ENCODE measurements at places on chromosomes 2 and 18.
A peak's percentile ranks its signal among the peaks of the same experiment; 100 is the strongest.

GRCh38 chr2:219125225-219125885 lies 35.3 kb downstream of the NHEJ1 start:
- DNase-seq, result no peak
- no peak overlapping the region for H3K27ac ChIP-seq
- no peaks in the 10 kb centered on the region for H3K36me3 ChIP-seq
- no peaks in the 10 kb centered on the region for H3K27me3 ChIP-seq

- H3K27me3 ChIP-seq, result peaks cover 2% of the 10 kb centered on the region
- H3K4me3 ChIP-seq, result no peak overlapping the region
- H3K4me1 ChIP-seq, result no peaks in the 10 kb centered on the region
- no peaks in the 10 kb centered on the region for H3K36me3 ChIP-seq
- no peak overlapping the region for H3K27ac ChIP-seq
These were observed 18.4 kb upstream of the ST8SIA3 start for GRCh38 chr18:57333940-57334339.

- no peaks in the 10 kb centered on the region for H3K36me3 ChIP-seq
- H3K4me3 ChIP-seq, result no peak overlapping the region
- no peak for DNase-seq
- no peak overlapping the region for H3K27ac ChIP-seq
These were observed 16.3 kb upstream of the HPCAL1 start for GRCh38 chr2:10286216-10287037.

GRCh38 chr2:36831185-36831584 lies 134.7 kb downstream of the VIT start:
- no peaks in the 10 kb centered on the region for H3K4me1 ChIP-seq
- DNase-seq, result no peak
- H3K36me3 ChIP-seq, result no peaks in the 10 kb centered on the region

GRCh38 chr2:68719912-68720311 lies 14.7 kb upstream of the ARHGAP25 start:
- no peak for DNase-seq
- H3K4me3 ChIP-seq, result no peak overlapping the region
- H3K27me3 ChIP-seq, result no peaks in the 10 kb centered on the region
- no peak overlapping the region for H3K27ac ChIP-seq
- H3K36me3 ChIP-seq, result no peaks in the 10 kb centered on the region
- peaks cover 81% of the 10 kb centered on the region for H3K4me1 ChIP-seq

DNA sequence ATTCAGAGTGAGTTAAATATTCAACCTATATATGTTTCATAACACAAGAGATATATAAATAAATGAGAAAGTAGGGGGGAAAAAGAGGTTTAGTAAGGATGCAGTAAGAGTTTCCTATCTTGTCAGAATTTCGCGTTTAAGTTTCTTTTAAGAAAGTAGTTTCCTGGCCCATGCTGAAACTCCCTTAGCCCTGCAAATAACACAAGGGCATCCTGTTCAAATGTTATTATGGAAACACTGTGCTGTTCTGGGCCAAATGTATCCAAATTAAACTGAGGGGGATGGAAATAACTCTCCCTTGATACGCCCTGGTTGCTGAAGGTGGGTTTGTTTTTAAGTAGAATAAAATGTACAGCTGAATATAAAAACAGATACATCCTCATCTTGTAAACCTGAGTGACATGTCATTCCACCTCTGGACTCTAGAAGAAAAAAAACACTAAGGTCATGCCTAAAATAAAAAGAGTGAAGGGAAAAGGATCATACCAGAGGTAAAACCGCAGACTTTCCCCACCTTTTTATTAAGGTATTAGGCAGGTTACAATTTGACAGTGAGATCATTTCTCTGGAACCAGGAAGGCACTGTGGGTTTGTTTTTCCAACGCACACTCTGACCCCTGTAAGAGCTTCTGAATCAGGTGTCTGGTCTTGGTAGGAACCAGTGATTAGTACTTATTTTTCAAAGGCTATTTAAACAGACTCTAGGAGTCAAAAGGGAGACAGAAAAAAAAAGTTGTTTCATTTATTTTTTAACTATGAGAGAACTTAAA lies 16.7 kb downstream of the BCL2 start:
- no peak for DNase-seq
- no peaks in the 10 kb centered on the region for H3K27me3 ChIP-seq

GRCh38 chr18:48161911-48162698 lies 231.6 kb upstream of the SMAD2 start:
- peak overlapping the region; percentile 45 for H3K4me3 ChIP-seq
- peak; percentile 45 for DNase-seq
- no peaks in the 10 kb centered on the region for H3K36me3 ChIP-seq

DNA sequence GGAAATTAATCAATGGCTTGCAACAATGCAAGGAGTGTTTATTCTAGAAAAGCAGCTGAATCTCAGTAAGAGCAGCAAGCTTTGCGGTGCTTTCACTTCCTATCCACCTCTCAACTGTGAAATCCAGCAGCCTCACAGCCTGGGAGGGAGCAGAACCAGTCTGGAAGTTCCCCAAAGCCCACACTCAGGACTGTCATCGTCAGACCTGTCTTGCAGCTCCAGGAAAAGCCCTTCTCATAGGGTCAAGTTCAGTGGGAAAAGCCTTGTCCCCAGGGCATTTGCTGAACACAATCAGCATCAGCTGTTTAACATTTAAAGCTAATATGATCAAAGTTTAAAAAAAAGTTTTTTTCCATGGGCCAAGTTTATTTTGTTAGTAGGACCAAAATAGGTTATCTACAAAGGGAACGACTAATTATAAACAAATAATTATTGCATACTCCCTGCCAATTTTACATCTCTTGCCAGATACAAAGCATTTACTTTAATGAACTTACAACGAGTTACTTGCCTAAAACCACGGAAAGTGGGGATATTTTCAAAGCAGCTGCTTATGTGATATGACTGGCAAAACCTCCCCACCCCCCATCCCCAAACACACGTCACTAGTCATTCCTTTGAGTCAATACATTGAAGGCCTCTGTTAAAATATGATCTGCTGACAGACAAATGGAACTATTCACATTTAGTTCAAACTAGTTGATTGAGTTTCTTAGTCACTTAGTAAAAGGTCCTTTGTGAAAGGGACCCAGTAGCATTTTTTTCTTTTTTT lies 36.8 kb downstream of the PARD6G start:
- H3K27ac ChIP-seq, result no peak overlapping the region
- no peaks in the 10 kb centered on the region for H3K4me1 ChIP-seq
- no peaks in the 10 kb centered on the region for H3K36me3 ChIP-seq
- H3K27me3 ChIP-seq, result peaks cover 8% of the 10 kb centered on the region
- H3K4me3 ChIP-seq, result no peak overlapping the region

DNA sequence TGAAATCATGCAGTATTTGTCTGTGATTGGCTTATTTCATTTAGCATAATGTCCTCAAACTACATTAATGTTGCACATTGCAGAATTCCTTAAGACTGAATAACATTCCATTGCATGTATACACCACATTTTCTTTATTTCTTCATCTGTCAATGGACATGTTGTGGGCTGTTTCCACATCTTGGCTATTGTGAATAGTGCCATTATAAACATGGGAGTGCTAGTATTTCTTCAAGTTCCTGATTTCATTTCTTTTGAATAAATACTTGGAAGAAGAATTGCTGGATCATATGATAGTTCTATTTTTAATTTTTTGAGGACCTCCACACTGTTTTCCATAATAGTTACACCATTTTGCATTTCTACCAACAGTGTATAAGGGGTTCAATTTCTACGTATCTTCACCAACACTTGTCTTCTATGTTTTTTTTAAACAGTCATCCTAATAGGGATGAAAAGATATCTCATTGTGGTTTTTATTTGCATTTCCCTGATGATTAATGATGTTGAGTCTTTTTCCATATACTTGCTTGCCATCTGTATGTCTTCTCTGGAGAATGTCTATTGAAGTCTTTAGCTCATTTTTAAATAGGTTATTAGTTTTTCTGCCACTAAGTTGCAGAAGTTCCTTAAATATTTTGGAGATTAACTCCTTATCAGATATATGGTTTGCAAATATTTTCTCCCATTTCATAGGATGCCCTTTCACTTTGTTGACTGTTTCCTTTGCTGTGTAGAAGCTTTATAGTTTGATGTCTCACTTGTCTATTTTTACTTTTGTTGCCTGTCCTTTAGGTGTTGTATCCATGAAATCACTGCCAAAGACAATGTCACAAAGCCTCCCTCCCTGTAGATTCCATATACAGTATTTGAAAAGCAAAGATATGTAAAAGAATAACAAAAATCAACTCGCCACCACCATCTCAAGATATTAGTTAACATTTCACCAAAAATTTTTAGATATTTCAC lies 14.6 kb downstream of the FBXO11 start:
- no peak overlapping the region for H3K4me3 ChIP-seq
- H3K4me1 ChIP-seq, result peaks cover 28% of the 10 kb centered on the region
- no peak for DNase-seq
- H3K27me3 ChIP-seq, result no peaks in the 10 kb centered on the region
- peak overlapping the region; percentile 57 for H3K27ac ChIP-seq
- H3K36me3 ChIP-seq, result peaks cover 7% of the 10 kb centered on the region

GRCh38 chr2:20623241-20623640 lies 27.7 kb downstream of the HS1BP3 start:
- H3K4me1 ChIP-seq, result peaks cover 1% of the 10 kb centered on the region
- H3K4me3 ChIP-seq, result no peak overlapping the region
- no peaks in the 10 kb centered on the region for H3K27me3 ChIP-seq
- H3K36me3 ChIP-seq, result peaks cover 12% of the 10 kb centered on the region
- H3K27ac ChIP-seq, result no peak overlapping the region
- DNase-seq, result no peak

DNA sequence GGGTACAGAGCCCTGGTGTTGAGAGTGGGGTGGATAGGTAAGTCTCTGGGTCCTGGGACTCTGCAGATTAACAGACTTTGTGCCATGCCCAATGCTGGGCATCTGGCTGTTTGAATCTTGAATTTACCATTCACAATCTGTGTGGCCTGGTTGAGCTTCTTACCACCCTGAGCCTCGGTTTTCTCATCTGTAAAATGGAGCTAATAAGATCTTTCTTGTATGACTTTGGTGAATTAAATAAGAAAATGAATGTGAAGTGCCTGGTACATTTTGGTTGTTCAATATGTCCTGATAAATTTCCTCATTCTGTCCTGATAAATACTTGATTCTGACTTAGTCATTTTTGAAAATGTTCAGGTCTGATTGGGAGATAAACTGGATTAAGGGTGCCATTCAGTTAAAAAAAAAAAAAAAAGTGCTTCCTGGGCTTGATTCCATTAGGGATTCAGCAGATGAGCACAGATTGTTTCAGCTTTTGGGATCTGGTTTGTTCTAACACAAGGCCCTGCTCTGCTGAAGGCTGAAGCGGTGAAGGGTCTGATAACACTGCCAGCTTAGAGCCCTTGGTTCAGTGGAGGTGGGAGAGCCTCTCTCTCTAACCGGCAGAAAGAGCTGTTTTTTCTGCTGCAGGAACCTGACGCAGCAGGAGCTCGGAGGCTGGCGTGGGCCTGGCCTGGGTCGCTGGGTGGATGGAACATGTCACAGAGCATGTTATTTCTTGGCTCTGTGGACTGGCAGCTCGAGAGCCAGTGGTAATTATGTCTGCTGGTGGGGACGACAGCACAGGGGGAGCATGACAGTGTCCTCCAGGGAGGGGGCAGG lies 84.5 kb upstream of the MCFD2 start:
- no peak overlapping the region for H3K27ac ChIP-seq
- no peak for DNase-seq
- no peak overlapping the region for H3K4me3 ChIP-seq
- H3K27me3 ChIP-seq, result no peaks in the 10 kb centered on the region

- H3K36me3 ChIP-seq, result no peaks in the 10 kb centered on the region
- no peak overlapping the region for H3K4me3 ChIP-seq
- no peak for DNase-seq
- no peaks in the 10 kb centered on the region for H3K27me3 ChIP-seq
These were observed 69.6 kb downstream of the ACVR1 start for GRCh38 chr2:157806426-157807077.

- no peaks in the 10 kb centered on the region for H3K4me1 ChIP-seq
- H3K4me3 ChIP-seq, result no peak overlapping the region
- H3K27me3 ChIP-seq, result no peaks in the 10 kb centered on the region
- no peak overlapping the region for H3K27ac ChIP-seq
- no peak for DNase-seq
These were observed 477.9 kb downstream of the KCNJ3 start for GRCh38 chr2:155176345-155176744.

DNA sequence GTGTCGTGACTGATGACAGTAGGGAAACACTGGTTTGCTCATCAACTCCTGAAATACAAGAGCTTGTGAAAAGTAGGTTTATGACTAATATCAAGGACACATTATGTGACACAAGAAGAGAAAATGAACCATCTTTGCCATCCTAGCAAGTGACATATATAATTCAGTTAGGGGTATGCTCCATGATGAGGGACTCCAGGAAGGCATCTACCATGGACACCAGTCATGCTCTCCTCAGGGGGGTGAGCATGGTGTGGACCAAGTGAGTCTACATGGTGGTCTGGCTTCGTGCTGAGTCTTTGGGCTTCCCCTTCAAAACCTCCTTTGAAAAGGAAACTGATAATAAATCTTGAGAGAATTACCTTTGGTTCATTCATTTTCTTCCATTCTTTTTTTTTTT lies 11.7 kb upstream of the SERPINB5 start:
- no peak for DNase-seq
- H3K27ac ChIP-seq, result no peak overlapping the region
- H3K4me3 ChIP-seq, result no peak overlapping the region
- H3K27me3 ChIP-seq, result no peaks in the 10 kb centered on the region
- H3K36me3 ChIP-seq, result no peaks in the 10 kb centered on the region
- H3K4me1 ChIP-seq, result no peaks in the 10 kb centered on the region

DNA sequence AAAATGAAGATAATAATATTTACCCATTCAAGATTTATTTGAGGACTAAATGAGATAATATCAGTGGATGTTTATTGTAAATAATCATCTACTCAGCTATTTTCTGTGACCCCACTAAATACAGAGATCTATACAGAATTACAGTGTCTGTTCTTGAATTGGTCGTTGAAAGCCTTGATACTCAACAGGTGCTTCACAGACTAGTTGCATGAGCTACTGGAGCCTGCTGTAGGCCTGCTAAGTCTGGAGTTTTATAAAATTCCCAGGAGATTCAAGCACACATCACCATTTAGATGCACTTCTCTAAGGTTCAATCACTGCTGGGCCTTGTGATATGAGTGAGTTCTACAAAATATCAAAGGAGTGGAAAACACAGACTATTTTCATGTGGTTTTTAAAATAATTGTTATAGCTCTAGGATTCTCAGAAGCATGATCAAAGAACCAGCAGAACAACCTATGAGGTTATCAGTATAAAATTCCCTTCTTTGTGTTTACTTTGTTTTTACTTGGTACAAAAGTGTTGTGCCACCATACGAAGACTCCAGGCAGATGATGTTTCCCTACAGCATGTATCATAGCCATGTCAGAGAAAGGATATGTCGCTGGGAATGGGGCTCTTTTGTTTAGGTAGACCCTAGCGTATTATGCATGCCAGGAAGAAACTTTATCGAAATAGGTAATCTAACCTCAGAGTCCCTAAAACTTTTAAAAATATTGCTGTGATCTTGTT lies 7.1 kb downstream of the SULT1C4 start:
- no peak for DNase-seq
- no peaks in the 10 kb centered on the region for H3K27me3 ChIP-seq
- H3K4me1 ChIP-seq, result peaks cover 3% of the 10 kb centered on the region
- H3K36me3 ChIP-seq, result peaks cover 22% of the 10 kb centered on the region
- no peak overlapping the region for H3K4me3 ChIP-seq
- H3K27ac ChIP-seq, result no peak overlapping the region

- H3K4me3 ChIP-seq, result no peak overlapping the region
- no peak for DNase-seq
- H3K4me1 ChIP-seq, result no peaks in the 10 kb centered on the region
These were observed 245.2 kb upstream of the GULP1 start for GRCh38 chr2:188046437-188046836.
